Sigmoid colon (tissue), 7 donors: ENCODE measurements at places on chromosomes 3 and 15. TPM values are rescaled to one million over a fixed set of nuclear protein-coding genes. Genes with fewer than 3 reads are reported as not detected.

GRCh38 chr3:136780741-136781140 is 28.6 kb upstream of the STAG1 start:
- DNase-seq: no peak

DNA sequence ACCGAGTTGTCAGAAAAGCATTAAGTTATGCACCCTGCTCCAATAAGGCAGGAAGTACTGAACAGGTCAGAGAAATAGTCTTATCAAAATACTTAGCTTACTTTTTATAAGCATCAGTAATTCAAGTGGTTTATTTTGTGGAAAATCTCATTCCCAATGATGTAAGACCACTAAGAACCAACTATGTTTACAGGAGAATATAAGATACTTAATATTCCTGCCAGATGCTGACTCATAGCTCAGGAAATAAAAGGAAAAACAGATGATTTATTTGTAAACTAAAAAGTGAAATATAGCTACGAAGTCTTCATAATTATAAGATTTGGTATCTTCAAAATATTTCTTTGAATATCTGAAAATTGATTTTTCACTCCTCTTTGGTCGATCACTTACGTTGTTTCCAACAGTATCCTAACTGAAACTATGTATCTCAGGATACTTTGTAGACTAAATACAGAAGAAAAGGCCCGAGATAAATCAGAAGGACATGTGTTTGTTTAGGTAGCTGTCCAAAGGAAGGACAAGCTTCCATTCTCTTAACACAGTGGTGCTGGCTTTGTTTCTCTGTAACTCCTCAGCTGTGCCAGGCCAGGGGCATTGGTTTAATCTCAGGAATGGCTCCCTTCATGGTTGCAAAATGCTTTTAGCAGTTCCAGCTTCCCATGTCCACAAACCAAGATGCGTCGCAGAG is 295.8 kb downstream of the GBE1 start:
- DNase-seq: no peak

DNA sequence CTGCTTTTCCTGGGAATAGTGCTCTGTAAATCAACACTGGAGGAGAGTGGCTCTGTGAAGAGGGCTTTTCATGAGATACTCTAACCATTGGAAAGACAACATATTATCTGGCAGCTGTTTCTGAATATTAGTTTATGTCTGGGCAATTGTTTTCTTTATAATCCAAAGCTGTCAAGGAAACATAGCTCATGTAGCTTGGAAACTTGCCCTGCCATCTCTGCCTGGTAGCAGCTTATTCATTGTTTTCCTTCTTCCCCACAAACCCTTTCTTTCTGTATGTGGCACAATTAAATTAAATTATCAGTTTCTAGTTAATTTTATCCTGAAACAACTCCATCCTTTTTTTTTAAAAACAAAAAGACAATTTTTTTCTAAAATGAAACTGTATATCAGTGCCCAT is 160.0 kb downstream of the EDEM1 start:
- DNase-seq: no peak

GRCh38 chr3:14725013-14725412 is 50.1 kb downstream of the C3orf20 start:
- DNase-seq: peak; percentile 82

SENP8 gene
- 1.8 TPM for total RNA-seq

DNA sequence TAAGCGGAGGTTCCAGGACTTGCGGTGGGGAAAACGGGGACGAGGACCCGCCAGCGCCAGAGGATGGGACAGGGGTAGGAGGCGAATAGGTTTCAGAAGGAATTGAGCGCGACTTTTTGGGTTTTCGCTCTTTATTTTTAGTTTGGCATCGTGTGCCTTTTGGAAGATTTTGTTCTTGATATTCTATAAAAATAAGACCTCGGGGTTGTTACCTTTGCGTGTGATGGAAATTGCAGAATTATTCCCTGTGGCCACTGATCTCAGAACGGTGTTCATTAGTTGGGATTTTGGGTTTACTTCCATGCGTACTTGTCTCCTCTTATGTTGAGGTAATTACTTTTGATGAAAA is 453 bp upstream of the CCDC14 start:
- no peak for DNase-seq

- no peak for DNase-seq
These were observed 144.1 kb upstream of the ALCAM start for GRCh38 chr3:105222568-105223093.

DNA sequence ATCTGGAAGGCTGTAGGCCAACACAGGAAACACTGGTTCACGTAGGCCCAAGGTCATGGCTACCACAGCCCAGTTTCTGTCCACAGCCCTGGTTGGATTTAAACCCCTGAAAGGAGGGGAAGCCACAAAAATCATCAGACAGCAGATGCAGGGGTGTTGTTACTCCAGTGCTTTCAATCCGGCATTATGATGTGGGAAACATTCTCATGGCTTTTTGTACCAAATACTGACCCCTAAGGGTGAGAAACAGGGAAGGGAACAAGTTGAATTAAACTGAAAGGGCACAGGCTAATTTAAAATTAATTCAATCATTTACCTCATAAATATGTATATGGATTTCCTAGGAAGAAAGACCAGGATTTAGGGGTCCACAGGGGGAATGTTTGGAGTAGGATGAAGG is 375.6 kb downstream of the CTNNB1 start:
- no peak for DNase-seq

TNNC1 gene
- 0.99 TPM for total RNA-seq

PIK3CB gene
- 21.6 TPM for total RNA-seq

FGF7 gene
- total RNA-seq: 133 TPM

COMMD4 gene
- total RNA-seq: 48.7 TPM

GRCh38 chr3:65848024-65848423 is 190.7 kb downstream of the MAGI1 start:
- DNase-seq: no peak

PLXND1 gene
- 50.2 TPM for total RNA-seq

DLL4 gene
- 5.4 TPM for total RNA-seq
